ENCODE measurements at places on chromosomes 3 and 15. TPM values are rescaled to one million over a fixed set of nuclear protein-coding genes. Genes with fewer than 3 reads are reported as not detected.

DNASE1L3 gene
- not detected for total RNA-seq

CLDN16 gene
- total RNA-seq = not detected

STRIT1 gene
- total RNA-seq = not detected

RASGRP1 gene
- total RNA-seq = 143 TPM

SCAANT1 gene
- not detected for total RNA-seq

ANO10 gene
- total RNA-seq = 13.1 TPM

STARD5 gene
- total RNA-seq = 4.8 TPM

SLC6A1 gene
- not detected for total RNA-seq

MELTF gene
- 3.3 TPM for total RNA-seq

AGBL1 gene
- not detected for total RNA-seq

DNA sequence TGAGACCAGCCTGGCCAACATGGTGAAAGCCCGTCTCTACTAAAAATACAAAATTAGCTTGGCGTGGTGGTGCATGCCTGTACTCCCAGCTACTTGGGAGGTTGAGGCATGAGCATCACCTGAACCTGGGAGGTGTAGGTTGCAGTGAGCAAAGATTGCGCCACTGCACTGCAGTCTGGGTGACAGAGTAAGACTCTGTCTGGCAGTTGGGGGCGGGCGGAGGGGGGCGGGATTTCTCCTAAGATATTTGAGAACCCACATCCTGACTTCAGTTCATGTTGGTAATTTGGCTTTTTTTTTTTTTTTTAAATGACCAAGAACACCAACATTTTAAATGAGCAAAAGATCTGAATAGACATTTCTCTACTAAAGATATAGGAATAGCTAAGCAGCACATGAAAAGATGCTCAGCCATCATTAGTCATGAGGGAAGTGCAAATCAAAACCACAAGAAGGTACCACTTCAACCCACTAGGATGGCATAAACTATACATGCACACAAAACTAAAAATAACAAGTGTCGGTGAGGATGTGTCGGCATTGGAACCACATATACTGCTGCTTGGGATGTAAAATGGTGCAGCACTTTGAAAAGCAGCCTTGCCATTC lies 75.6 kb upstream of the LMOD3 start:
- no peaks in the 10 kb centered on the region for H3K27me3 ChIP-seq
- H3K27ac ChIP-seq = peak overlapping the region; percentile 96
- peak; percentile 87 for DNase-seq
- peaks cover 72% of the 10 kb centered on the region for H3K4me1 ChIP-seq
- H3K4me3 ChIP-seq = peak overlapping the region; percentile 98

DNA sequence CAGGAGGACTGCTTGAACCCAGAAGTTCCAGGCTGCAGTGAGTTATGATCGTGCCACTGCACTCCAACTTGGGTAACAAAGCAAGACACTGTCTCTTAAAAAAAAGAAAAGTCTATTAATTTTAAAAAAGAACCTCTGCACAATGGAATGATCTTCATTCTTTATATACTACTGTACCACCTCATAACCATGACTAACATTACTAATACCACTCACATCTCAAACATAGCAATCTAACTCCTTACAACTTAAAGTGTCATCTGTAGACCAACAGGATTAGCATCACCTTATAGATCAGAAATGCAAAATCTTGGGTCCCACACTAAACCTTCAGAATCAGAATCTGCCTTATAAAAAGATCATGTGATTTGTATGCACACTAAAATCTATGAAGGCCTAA lies 48.8 kb upstream of the MAP4 start:
- no peaks in the 10 kb centered on the region for H3K27me3 ChIP-seq
- DNase-seq = no peak

GRCh38 chr3:149511040-149511626 lies 36.6 kb downstream of the TM4SF4 start:
- peaks cover 16% of the 10 kb centered on the region for H3K4me1 ChIP-seq
- DNase-seq = no peak
- peaks cover 2% of the 10 kb centered on the region for H3K27me3 ChIP-seq
- H3K27ac ChIP-seq = no peak overlapping the region
- no peaks in the 10 kb centered on the region for H3K36me3 ChIP-seq

DNA sequence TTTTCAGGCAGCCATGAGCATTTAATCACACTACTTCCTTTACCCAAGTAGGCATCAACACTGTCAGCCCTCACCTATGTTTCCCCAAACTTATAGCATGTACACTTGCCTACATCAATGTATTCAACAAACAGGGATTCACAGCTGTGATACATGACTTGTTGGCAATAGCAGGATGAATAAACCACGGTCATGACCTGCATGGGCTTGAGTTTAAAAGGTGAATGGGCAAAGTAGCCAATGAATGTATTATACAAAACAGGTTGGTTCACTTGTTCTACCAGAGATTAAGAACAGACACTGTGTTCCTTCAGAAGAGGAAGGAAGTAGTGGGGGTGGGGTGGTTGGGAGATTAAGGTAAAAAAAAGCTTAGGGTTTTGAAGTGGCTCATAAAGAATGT lies 861.9 kb upstream of the SEMA6D start:
- no peak overlapping the region for H3K4me3 ChIP-seq
- no peak overlapping the region for H3K27ac ChIP-seq
- no peaks in the 10 kb centered on the region for H3K36me3 ChIP-seq
- DNase-seq = no peak
- no peaks in the 10 kb centered on the region for H3K27me3 ChIP-seq

DNA sequence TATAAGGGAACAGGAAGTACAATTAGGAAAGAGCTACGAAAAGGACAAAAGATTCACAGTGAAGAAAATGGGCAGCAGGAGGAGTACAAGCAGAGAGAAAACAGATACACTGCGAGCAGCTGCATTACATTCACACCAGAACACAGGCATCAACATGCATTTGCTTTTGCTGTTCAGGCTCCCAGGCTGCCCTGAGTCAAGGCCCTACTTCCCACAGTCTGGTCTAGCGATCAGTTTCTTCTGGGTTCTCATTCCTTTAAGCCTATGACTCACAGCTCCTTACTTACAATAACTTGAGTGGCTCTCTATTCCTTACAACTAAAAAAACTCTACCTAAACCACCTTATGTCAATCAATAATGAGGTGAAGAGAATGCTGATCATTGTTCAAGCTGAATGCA lies 24.5 kb upstream of the ZNF445 start:
- H3K27me3 ChIP-seq = no peaks in the 10 kb centered on the region
- DNase-seq = no peak
- H3K27ac ChIP-seq = no peak overlapping the region
- peaks cover 77% of the 10 kb centered on the region for H3K36me3 ChIP-seq

- peaks cover 39% of the 10 kb centered on the region for H3K27me3 ChIP-seq
- no peaks in the 10 kb centered on the region for H3K36me3 ChIP-seq
- DNase-seq = no peak
- H3K4me1 ChIP-seq = no peaks in the 10 kb centered on the region
- H3K27ac ChIP-seq = no peak overlapping the region
These were observed 37.4 kb downstream of the FGF7 start for GRCh38 chr15:49460411-49460941.

DNA sequence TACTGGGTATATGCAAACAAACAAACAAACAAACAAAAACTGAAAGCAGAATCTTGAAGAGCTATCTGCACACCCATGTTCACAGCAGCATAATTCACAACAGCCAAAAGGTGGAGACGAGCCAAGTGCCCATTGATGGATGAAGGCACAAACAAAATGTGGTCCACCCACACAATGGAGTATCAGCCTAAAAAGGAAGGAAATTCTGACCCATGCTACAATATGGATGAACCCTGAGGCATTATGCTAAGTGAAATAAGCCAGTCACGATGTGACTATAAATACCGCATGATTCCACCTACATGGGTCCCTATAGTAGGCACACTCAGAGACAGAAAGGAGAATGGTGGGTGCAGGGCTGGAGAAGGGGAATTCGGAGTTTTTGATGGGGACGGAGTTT lies 24.1 kb downstream of the XPC start:
- H3K4me1 ChIP-seq = no peaks in the 10 kb centered on the region
- no peaks in the 10 kb centered on the region for H3K27me3 ChIP-seq
- no peak for DNase-seq
- no peak overlapping the region for H3K4me3 ChIP-seq

DNA sequence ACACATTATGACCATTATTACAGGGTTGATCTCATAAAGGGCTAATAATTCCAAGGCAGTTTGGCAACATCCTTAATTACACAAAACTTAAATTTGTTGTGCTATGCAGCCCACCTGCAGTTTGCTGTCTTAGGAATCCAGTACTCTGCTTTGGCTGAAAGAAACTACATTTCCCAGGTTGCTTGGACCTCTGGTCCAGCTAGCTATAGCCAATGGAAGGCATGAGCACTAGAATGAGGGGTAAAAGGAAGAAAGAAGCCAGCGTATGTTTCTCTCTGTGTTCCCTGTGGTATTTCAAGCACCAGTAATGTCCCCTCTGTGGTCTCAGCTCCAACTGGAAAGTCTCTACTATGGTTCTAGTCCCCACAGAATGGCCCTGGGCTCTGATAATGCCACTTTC lies 84.3 kb upstream of the TSC22D2 start:
- DNase-seq = no peak
- no peaks in the 10 kb centered on the region for H3K36me3 ChIP-seq
- peaks cover 6% of the 10 kb centered on the region for H3K27me3 ChIP-seq
- no peak overlapping the region for H3K27ac ChIP-seq

- DNase-seq = peak; percentile 46
- no peak overlapping the region for H3K27ac ChIP-seq
- H3K4me1 ChIP-seq = peaks cover 4% of the 10 kb centered on the region
- peaks cover 16% of the 10 kb centered on the region for H3K36me3 ChIP-seq
- H3K27me3 ChIP-seq = no peaks in the 10 kb centered on the region
These were observed 286.7 kb upstream of the TGFBR2 start for GRCh38 chr3:30319713-30320112.

- H3K36me3 ChIP-seq = no peaks in the 10 kb centered on the region
- no peak overlapping the region for H3K4me3 ChIP-seq
- no peak for DNase-seq
- H3K27me3 ChIP-seq = peaks cover 4% of the 10 kb centered on the region
- no peak overlapping the region for H3K27ac ChIP-seq
These were observed 19.1 kb upstream of the KLF13 start for GRCh38 chr15:31307270-31308184.

- H3K4me3 ChIP-seq = peak overlapping the region; percentile 77
- H3K27ac ChIP-seq = peak overlapping the region; percentile 74
- H3K4me1 ChIP-seq = peaks cover 20% of the 10 kb centered on the region
- H3K27me3 ChIP-seq = peaks cover 2% of the 10 kb centered on the region
- H3K36me3 ChIP-seq = peaks cover 1% of the 10 kb centered on the region
- DNase-seq = no peak
These were observed 32.0 kb upstream of the TCF12 start for GRCh38 chr15:56886363-56886931.

DNA sequence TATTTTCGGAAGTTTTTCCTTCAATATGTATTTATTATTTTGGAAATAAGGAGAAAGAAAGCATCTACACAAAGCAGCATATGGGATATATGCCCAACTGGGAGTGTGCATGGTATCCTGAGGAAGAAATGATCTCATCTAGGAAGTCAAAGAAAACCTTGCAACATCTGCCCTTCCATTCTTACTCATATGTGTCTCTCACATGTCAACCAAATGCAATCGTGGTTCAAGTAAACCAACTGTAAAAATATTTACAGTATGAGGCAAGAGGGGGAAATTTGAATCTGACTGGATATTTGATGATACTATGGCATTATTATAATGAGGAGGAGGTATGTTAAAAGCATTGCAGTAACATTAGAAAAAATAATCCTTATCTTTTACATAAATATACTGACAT lies 3.2 kb upstream of the SCG3 start:
- no peak for DNase-seq
- no peaks in the 10 kb centered on the region for H3K36me3 ChIP-seq

- no peak for DNase-seq
- peaks cover 4% of the 10 kb centered on the region for H3K4me1 ChIP-seq
- H3K36me3 ChIP-seq = peaks cover 3% of the 10 kb centered on the region
- no peak overlapping the region for H3K4me3 ChIP-seq
These were observed 72.1 kb downstream of the ANO10 start for GRCh38 chr3:43549626-43550290.

DNA sequence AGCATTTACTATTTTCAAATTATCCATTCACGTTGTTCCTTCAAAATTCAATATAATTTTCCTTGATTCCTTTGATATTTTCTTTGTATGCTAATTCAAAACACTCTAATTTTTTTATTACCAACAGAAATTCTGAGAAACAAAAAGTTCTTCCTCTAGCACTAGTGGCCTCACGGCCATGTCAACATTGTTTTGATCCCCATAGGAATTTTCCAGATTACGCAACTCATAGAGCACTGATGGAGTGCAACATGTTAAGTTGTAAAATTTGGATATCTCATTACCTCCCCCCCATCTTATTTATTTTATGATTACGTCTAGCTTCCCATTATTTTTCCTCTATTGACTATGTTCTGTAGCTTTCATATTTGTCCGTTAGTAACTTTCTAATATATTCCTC lies 745.3 kb downstream of the TUSC7 start:
- no peaks in the 10 kb centered on the region for H3K27me3 ChIP-seq
- no peaks in the 10 kb centered on the region for H3K36me3 ChIP-seq
- no peak overlapping the region for H3K27ac ChIP-seq
- DNase-seq = no peak
- H3K4me1 ChIP-seq = no peaks in the 10 kb centered on the region

- no peaks in the 10 kb centered on the region for H3K36me3 ChIP-seq
- H3K27ac ChIP-seq = no peak overlapping the region
- H3K4me1 ChIP-seq = no peaks in the 10 kb centered on the region
- H3K4me3 ChIP-seq = no peak overlapping the region
These were observed 21.3 kb upstream of the CCR4 start for GRCh38 chr3:32930161-32930560.

DNA sequence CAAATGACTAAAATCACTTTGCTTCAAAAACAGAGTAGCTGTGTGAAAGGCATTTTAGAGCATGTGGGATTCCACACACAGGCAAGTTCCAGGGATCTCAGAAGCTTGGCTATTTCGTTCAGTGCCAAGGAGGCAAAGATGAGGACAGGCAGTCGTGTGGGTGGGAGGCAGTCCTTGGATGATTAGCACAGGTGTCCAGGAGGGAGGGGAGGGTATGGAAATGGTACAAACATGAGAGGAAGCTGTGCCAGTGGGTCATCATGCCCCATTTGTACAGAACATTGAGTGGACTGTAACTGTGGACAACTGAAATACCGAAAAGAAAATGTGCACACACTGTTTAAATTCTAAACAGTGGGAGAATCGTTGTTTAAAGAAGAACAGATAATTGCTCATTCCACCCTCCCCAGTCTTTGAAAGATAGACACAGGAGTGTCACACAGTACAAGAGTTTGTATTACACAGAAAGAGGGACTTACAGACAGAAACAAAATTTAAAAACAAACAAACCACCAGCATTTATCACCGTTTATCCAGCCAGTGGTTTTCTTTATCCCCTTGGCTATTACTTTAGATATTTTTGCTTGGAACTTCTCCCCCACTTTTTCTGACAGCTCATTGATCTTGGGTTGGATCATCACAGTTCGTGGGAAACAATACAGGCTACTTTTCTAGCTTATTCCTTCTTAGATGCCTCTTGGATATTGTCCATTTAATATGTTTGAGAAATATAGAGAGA lies 122.9 kb downstream of the GREM1 start:
- H3K4me3 ChIP-seq = no peak overlapping the region
- DNase-seq = no peak
- H3K27me3 ChIP-seq = no peaks in the 10 kb centered on the region
- no peak overlapping the region for H3K27ac ChIP-seq
- no peaks in the 10 kb centered on the region for H3K4me1 ChIP-seq

All from activated CD8-positive, alpha-beta memory T cell treated with anti-CD3 and anti-CD28 coated beads, Interleukin-2, amount 10 ng/mL, durations not matched to agents 7 days and 5 days (primary cell).